Breast epithelium (tissue), 4 donors: ENCODE measurements at places on chromosomes 4 and X.

DNA sequence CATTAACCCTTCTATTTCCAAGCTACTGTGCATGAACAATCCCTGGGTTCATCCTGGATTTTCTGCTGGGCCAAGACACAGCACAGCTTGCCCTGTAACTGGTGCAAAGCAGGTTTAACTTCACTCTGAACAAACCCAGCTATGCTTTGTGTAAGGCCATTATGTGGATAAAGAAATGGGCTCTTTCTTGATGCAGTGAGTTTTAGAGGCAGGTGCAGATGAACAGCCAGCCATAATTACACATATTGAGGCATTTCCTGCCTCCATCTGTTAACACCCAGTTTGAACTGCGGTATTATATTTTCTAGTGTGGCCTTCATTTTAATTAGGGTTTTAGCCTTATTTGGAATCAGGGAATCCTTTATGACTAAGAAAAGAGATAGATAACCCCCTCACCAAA lies 68.7 kb upstream of the ARX start:
- DNase-seq: no peak

GRCh38 chr4:176011529-176011928 lies 54.1 kb upstream of the WDR17 start:
- no peak for DNase-seq

GRCh38 chrX:153019166-153019565 lies 25.2 kb upstream of the PNMA5 start:
- no peak for DNase-seq

DNA sequence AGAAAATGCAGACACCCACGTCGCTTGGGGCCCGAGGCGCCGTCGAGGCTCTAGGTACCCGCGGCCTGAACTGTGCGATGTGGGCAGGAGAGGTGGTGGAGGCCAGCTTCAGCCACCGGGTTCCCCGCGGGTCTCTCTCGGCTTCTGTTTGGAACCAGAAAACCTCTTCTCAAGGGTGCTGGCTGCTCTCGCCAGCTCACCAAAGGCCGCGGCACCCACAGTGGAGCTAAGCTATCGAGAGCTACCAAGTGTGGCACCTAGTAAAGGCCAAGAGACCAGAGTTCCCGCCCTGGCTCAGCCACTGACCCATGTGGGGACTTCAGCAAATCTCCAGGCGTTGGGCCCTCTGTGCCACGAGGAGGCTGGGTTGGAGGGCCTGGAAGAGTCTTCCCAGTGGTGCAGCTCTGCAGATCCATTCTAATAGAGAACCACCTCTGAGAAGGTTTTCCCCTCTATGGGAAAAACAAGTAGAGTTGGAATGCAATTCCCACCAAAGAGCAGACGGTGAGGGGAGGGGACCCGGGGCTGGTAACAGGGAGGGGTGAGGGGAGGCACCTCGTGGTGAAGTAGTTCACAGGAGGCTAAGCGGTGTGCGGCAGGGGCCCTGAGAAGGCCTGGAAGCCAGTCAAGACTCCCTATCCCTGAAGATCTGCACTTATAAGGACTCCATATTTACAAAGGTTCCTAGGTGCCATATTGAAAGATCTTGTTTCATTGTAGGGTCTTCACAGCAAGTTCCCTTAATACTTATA lies 5.5 kb upstream of the HMGB3 start:
- DNase-seq: no peak

GRCh38 chrX:2841537-2841936 lies 12.8 kb downstream of the GYG2 start:
- DNase-seq: no peak

GRCh38 chr4:39043058-39043860 lies 11.1 kb upstream of the TMEM156 start:
- DNase-seq: no peak

DNA sequence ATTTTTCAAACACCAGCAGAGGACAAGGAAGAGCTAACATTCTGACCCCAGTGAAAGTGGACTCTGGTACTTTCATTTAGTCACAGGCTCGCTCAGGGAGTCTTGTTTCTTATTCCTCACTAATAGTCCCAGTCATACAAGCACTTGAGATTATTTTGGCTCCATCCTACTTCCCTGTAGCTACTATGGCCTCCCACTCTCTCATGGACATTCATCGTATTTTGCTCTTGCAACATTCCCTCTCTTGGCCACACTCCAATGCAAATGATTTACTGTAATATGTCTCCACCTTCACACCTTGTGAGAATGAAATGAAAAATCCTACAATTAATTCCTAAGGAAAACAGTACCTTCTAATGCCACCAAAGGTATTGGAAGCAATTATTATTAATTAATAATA lies 21.3 kb downstream of the PLRG1 start:
- peak; percentile 28 for DNase-seq

GRCh38 chr4:16114546-16114945 lies 30.7 kb upstream of the PROM1 start:
- no peak for DNase-seq

GRCh38 chr4:184590196-184590595 lies 59.1 kb downstream of the CASP3 start:
- DNase-seq: no peak

- no peak for DNase-seq
Measured at GRCh38 chrX:11050013-11050412, 61.1 kb upstream of the HCCS start.

GRCh38 chr4:3797831-3798790 lies 31.9 kb downstream of the ADRA2C start:
- DNase-seq: no peak

- peak; percentile 18 for DNase-seq
Measured at GRCh38 chr4:108512615-108513505, 107.5 kb upstream of the RPL34 start.

- no peak for DNase-seq
Measured at GRCh38 chrX:136325377-136325776, 24.6 kb downstream of the ADGRG4 start.

DNA sequence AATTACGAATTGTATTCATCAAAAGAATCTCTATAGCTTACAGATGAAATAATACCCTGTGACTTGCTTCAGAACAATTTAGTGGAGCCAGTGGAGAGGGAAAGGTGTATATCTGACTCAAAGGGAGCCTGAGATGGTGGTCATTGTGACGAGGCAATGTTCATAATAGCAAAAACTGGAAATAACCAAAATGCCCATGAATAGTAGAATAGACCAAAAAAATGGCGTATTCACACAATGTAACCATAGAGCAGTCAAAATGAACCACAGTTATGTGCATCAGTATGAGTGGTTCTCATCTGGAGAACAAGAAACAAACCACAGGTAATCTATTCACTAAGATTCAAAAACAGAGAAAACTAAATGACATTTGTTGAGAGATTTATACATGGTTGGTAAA lies 125.3 kb upstream of the CLNK start:
- DNase-seq: no peak

DNA sequence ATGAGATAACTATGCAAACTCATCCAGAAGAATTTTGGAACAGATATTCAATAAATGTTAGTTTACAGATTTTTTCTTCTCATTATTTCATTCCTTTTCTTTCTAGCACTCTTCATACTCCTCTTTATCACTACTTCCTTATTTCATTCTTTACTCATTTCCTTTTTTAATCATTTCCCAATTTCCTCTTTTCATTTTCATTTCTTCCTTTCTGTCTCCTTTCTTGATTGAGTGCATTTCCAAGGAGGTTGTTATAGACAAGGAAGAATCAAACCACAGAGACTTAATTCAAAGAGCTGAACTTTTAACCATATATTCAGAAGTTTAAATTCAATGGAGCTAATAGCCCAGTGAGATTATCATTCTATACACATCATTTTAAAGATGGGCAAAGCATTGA lies 600.7 kb downstream of the ARAP2 start:
- DNase-seq: no peak

GRCh38 chr4:38503689-38504395 lies 160.2 kb upstream of the KLF3 start:
- DNase-seq: no peak

DNA sequence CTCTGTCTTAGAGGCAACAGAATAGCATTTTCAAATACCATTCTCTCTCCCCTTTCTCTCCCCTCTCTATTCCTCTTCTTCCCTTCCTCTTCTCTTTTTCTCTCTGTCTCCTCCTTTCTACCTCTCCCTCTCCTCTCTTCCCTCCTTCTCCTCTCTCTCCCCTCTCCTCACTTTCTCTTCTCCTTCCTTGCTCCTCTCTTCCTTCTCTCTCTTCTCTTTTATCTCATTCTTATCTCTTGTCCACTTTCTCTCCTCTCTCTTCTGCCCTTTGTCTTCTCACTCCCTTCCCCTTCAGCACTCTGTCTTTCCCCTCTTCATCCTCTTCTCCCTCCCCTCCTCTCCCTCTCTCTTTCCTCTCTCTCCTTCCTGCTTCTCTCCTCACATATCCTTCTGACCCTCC lies 2265.8 kb upstream of the TENM3 start:
- DNase-seq: no peak

DNA sequence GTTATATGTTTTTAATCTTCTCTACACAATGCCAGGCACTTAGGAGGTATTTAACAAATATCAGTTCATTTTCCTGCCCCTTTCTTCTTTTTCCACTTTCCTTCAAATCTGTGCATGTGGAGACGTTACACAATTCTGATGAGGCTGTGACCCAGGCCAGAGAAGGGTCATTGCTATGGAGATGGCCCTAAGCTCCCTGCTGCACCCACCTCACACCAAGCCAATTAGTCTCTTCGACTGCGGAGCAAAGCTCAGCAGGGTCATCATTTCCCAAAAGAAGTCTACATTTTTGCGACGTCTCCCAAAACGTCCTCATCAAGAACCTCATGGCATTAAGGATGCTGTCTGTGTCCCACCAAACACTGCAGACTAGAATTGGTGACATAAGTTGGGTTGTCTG lies 28.9 kb upstream of the VEGFD start:
- no peak for DNase-seq

GRCh38 chrX:131987252-131987651 lies 35.9 kb upstream of the STK26 start:
- DNase-seq: no peak

DNA sequence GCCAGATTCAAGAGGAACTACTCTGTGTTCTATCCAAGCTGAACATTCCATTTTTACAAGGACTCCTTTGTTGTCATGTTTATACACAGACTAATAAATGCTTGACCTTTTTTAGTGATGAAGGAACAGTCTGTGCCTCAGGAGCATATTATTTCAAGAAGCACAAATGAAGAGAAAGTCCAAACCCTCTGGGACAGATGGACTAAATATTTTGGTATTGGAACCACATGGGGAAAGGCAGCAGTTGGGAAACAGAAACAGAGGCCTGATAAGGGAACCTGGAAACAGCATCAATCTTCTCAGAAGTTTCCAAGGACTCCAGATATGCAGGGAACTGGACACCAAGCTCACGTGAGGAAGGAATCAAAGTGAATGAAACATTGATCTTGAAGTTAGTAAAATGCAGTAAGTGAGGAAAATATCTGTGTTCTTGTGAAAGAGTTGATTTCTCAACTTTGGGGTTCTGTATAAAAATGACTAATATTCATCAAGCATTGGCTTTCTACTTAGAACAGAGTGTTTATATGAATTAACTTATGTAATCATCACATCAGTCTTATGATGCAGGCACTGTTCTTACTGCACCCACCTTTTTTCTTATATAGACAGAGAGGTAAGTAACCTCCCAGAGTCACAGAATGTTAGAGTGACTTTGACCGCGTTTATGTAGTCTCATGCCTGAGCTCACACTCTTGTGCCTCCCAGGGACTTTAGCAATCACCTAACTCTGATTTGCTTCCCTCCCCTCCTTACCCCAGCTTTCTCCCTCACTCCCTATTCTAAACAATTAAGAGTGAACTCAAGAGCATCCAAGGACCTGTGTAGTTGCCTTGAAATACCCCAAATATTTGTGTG lies 148.9 kb upstream of the JADE1 start:
- DNase-seq: no peak

DNA sequence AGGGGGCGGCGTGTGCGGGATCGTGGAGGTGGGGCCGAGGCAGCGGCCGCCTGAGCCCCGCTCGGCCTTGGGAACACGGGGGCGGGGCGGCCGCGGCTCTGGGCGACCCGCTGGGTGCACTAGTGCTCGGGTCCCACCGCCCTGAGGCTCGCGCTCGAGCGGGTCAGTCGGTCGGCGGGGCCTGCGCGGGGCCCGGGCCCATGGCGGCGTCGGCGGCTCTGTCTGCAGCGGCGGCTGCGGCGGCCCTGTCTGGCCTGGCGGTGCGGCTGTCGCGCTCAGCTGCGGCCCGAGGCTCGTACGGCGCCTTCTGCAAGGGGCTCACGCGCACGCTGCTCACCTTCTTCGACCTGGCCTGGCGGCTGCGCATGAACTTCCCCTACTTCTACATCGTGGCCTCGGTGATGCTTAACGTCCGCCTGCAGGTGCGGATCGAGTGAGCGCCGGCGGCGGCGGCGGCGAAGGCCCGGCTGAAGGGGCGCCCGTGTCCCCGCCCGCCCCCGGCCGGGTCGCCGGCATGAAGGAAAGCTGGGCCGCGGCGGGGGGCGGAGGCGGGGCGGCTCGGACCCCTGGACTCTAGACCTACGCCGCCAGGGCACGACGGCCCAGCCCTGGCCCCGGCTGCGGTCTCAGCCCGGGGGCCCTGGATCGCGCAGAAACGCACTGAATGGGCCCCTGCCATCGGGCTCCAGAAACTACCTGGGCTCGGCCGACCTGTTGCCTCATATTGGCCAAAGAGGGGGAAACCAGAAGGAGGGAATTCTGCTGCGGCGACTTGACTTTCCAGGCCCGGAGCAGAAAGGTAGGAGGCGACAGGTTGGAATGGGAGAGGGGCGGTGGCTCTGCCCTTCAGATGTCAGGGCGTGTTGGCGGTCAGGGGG lies at the start of gene SMIM10L2A:
Gene SMIM10L2A (plus strand): TSS at position 13 of the 878 bp plus-strand sequence. CDS start 188 bp downstream, at position 201.
- no peak for DNase-seq

DNA sequence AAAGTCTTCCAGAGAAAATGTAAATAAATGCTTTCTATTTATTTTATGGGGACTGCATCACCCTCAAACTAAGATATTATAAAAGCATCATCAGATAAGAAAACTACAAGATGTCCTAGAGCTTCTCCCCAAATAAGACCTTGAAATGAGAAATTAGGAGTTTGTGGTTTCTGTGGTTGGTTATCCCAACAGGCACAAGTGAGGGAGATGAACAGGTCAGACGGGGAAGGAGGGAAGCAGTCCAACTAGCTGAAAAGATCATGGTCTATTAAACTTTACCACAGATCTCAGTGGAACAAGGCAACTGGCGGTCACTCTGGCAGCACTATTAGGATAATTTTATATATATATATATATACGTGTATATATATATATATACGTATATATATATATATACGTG lies 319.3 kb upstream of the GRID2 start:
- DNase-seq: no peak

DNA sequence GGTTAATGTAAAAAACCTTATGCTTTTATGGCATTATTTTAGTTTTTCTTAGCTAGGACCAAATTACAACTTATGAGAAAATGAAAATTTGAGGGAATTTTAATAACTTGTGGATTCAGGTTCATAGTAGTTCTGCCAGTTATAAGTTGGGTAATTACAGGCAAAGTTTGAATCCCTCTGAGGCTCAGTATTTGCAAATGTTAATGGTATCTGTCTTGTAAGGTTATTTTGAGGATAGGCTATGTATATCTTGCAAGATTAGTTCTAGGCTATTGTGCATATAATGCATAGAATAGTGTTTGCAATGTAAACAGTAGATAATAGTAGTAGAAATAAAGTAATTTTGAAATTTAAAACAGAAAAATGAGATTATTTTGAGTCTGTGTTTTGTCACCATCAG lies 44.7 kb upstream of the CCSER1 start:
- no peak for DNase-seq

GRCh38 chr4:119238068-119238722 lies 25.7 kb downstream of the USP53 start:
- DNase-seq: no peak
